Fibroblast of skin of scalp (primary cell): ENCODE measurements at places on chromosomes 16 and 17.

DNA sequence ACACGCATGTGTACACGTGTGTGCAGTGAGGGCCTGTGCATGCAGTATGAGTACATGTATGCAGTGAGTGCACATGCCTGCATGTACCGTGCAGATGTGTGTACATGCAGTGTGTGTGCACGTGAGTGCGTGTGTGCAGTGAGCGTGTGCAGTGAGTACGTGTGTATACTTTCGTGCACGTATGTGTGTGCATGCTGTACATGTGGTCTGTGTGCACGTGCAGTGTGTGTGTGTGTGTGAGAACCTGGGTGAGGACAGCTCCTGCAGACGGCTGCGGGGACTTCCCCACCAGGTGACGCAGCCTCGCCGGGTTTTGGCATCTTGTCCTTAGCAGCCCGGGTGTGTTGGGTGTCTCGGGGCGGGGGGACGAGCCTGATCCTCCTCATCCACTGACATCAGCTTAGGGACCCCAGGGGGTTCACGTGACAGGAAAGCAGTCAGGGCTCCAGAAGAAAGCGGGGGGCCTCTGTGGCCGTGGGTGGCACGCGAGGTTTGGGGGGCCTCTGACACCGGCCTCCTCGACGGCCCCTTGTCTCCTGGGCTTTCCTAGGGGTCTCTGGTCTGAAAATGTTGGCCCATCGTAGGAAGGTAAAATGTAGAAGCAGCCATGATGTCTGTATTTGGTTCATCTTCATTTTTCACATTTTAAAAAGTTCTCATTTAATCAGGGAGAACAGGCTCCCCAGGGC lies 119.6 kb upstream of the ZNF750 start:
- no peak for DNase-seq

DNA sequence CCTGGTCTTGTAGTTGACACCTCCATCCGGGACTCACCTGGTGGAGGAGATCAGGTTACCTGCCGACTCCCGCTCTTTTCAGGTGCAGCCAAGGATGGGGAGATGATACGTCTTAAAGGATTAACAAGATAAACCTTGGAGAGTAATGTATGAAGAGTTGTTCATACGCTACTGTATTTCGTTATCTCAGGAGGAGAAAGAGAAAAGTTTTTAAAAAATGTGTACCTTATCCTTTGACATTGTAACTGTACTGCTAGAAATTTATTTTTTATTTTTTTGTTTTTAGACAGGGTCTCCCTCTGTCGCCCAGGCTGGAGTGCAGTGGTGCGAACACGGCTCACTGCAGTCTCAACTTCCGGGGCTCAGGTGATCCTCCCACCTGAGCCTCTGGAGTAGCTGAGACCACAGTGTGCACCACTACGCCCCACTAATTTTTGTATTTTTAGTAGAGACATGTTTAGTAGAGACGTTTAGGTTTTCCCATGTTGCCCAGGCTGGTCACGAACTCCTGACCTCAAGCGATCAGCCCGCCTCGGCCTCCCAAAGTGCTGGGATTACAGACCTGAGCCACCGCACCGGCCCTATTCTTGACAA lies 764 bp upstream of the SMURF2 start:
- DNase-seq = no peak

- DNase-seq = no peak
Measured at GRCh38 chr17:56158915-56159825, 5.9 kb downstream of the ANKFN1 start.

- DNase-seq = no peak
Measured at GRCh38 chr16:3470723-3471122, 24.6 kb downstream of the C16orf90 start.

- DNase-seq = peak; percentile 83
Measured at GRCh38 chr16:84788920-84789391, 30.8 kb upstream of the CRISPLD2 start.

DNA sequence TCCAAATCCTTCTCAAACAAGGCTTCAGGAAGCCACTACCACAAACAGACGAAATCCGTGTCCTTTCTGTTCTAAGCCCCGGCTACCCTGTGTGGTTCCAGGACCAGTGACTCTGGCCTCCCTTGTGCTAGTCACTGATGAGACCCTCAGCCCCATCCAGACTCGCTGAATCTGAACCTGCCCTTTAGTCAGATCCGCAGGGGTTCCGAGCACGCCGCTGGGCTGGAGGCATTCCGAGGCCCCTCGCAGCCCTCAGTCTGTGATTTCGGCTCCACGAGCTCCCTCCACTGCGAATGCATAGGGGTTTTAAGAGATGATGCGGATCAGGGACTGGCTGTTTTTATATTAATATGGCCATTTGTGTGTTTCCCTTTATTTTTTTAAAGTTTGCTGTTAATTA lies 292.7 kb downstream of the IRF8 start:
- no peak for DNase-seq

GRCh38 chr16:63050391-63050790 lies 1014.2 kb upstream of the CDH8 start:
- DNase-seq = no peak

DNA sequence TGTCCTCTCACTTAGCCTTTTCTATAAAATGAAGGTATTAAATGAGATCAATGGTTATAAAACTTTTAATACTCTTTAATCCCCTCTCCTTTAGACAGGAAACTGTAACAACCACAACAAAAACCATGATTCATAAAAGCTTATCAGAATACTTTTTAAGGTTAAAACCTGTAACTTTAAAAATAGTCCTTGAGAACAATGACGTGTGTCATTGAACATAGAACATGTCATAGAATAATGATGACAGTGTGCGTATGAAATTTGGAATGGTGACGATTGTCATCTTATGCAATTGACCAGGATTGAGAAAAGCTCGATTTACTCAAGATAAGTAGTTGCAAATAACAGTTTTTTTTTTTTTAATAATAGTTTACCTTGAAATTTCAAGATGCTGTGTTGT lies 94.1 kb downstream of the PLCG2 start:
- no peak for DNase-seq

DNA sequence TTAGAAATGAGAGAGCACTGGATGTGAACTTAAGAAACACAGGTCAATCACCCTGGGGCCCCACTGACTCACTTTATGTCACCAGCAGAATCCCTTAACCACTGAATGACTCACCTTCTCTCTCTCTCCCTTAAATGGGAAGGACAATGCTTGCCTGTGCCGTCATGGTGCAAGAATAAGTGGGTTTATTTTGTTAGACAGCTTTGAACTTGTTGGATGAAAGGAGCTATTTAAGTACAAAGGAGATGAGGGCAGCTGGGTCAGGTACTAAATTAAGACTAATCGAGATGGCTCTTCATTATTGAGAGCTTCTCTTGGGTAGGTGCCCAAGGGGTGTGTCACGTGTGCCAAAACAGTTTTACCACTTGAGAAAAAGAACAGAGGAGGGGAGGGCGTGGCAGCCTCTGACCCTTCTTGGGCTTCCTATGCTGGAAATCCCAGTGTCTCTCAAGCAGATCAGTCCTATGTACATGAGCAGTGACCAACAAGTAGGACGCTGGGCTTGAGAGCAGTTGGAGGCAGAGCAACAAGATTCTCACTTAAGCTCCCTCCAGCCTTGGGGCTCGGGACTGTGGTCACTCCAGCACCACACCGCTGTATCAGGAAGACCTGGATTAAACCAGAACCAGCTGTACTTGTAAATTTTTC lies 6.7 kb upstream of the KRT31 start:
- peak; percentile 94 for DNase-seq

- DNase-seq = no peak
Measured at GRCh38 chr16:50979806-50980620, 171.1 kb downstream of the SALL1 start.

DNA sequence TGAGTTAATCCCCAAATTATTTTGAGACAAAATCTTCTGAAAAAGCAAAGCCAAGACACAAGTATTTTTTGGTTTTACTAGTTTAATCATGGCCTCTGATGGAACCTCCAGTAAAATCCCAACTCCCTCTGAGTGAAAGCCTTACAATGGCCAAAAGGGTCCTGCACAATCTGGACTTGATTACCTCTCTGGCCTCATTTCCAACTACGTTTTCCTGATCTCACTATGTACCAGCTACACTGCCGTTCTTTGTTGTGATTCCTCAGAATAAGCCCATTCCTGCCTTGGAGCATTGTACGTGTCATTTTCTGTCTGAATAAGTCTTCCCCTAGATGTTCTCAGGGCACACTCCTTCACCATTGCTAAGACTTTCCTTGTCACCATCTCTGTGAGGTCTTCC lies 37.3 kb downstream of the SPOP start:
- DNase-seq = peak; percentile 31

DNA sequence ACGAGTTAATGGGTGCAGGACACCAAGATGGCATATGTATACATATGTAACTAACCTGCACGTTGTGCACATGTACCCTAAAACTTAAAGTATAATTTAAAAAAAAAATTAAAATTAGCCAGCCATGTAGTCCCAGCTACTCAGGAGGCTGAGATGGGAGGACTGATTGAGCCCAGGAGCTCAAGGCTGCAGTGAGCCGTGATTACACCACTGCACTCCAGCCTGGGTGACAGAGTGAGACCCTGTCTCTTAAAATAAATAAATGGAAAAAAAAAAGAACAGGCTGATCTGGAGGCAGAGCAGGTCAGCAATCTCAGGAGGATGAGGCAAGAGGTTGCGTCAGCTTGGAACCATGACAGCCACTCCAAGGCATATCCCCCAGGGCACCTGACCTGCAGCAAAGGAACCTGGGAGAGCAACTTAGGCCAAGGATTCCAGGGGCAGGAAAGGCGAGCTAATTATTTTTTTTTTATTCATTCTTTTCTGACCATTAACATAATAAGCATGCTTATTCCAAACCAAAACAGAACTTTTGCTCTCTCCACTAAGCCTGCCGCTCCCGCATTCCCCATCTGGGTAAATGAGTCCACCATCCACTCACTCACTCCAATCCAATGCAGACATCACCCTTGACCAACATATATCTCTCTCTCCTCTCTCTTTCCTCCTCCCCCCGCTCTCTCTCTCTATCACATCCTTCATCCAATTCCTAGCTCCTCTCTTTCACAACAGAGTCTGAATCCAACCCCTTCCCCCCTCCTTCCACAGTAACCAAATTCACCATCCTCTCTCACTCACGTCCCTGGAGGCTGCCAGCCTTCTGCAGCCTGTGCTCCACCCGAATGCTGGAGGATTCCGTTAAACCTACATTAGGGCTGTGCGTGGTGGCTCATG lies 47.7 kb downstream of the TK2 start:
- peak; percentile 40 for DNase-seq

GRCh38 chr16:15973421-15973820 lies 24.0 kb downstream of the ABCC1 start:
- no peak for DNase-seq

GRCh38 chr16:67764158-67764667 lies 42.1 kb downstream of the RANBP10 start:
- DNase-seq = no peak

DNA sequence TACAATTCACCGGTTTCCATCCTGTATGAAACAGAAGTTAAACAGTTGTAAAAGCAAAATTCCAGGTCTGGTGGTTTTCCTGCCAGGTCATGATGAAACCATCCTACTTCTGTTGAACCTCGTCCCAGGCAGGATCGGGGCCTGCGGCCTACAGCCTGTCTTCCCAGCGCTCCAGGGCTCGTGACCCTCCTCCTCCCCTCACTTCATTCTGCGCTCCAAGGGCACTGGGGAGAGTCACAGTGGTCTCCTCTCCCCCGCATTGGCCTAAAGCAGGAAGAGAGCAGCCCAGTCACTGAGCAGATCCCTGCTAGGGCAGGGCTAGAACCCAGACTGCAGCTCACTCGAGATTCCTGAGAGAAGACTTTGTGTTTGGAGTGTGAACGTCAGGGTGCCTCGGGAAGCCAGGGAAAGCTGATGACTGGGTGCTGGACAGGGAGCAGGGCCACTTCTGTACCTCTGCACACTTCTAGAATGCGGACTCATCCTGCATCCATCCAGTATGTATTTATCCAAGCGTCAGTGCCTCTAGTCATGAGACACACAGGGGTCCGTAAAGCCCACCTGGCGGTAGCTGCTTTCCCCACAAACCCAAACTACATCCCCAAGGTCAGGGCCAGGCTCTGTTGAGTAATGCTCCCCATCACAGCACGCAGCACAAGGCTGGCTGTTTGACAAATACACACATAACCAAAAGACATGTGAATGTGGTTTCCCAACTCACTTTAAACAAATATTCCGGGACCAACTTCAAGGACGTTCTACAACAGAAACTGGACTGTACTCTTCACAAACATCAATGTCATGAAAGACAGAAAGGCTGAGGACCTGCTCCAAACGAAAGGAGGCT lies 1.7 kb upstream of the ITGAE start:
- DNase-seq = peak; percentile 60

GRCh38 chr16:54176376-54176901 lies 110.1 kb downstream of the IRX3 start:
- no peak for DNase-seq

DNA sequence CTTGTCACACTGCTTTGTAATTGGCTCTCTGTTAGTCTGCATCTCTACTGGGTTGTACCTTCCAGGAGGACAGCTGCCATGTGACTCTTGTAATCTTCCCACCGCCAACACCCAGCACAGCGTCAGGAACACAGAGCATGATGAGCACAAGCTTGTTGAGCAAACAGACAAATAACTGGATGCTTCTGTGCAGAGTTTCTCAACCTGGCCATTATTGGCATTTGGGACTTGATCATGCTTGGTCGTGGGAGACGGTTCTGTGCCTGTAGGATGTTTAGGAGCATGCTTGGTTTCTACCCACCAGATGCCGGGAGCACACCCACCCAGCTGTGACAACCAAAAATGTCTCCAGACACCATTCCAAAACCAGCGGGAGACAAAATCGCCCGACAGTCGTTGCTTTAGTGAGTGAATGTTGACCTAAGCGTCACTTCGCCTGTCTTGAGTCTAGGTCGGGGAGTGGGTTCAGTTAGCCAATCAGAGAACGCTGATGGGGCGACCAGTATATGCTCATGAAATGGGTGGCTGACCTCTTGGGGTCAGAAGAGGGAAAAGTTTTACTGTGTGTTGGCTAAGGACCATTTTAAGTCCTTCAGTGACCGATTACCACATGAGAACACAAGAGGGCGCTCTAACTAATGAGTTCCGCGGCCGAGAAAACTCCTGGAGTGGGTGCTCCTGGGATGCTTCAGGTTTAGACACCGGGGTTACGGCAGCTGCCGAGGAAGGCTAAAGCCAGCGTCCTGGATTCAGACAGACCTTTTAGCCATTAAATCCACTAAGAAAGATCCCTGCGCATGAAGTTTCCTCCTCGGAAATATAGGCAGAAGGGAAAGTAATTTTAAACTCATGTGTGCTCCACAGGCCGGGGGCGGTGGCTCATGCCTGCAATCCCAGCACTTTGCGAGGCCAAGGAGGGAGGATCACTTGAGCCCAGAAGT lies 57.8 kb upstream of the TEX2 start:
- peak; percentile 72 for DNase-seq

GRCh38 chr16:55585631-55586030 lies 19.1 kb downstream of the CAPNS2 start:
- no peak for DNase-seq
